ENCODE measurements at places on chromosomes 11 and 22.

DNA sequence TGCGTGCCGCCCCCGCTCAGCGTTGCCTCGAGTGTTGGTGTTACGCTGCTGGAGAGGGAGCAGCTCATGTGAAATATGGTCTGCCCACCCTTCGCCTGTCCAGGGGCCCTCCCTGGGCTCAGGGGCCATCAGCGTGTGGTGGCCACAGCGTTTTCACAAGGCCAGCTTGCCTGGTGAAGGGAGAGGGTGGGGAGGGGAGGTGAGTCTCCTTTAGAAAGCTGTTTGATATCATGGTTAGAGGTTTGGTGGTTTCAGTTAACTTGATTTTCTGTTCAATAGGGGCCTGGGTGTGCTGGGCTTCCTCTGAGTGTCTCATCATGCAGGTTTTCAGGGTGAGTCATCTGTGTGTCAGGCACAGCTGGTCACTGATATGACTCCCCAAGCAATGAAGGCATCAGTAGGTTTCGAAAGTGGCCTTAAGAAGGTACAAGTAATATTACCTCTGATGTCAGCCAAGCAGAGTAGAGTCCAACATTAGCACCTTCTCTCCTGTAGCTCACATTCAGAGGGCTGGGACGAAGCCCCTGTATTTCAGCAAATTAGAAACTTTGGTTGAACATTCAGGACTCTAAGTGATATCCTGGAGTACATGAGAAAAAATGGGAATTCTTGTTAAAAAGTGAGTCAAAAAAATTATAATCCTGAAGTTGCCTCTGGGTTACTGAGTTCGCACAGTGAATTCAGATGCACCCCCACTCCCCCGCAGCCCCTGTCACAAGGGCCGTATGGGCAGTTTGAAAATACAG is 172.5 kb downstream of the TBC1D22A start:
- DNase-seq, result no peak

GRCh38 chr11:87320123-87320522 is 282.4 kb downstream of the TMEM135 start:
- DNase-seq, result no peak

GRCh38 chr11:69637941-69638871 is 2.8 kb upstream of the CCND1 start:
- no peak for DNase-seq

DNA sequence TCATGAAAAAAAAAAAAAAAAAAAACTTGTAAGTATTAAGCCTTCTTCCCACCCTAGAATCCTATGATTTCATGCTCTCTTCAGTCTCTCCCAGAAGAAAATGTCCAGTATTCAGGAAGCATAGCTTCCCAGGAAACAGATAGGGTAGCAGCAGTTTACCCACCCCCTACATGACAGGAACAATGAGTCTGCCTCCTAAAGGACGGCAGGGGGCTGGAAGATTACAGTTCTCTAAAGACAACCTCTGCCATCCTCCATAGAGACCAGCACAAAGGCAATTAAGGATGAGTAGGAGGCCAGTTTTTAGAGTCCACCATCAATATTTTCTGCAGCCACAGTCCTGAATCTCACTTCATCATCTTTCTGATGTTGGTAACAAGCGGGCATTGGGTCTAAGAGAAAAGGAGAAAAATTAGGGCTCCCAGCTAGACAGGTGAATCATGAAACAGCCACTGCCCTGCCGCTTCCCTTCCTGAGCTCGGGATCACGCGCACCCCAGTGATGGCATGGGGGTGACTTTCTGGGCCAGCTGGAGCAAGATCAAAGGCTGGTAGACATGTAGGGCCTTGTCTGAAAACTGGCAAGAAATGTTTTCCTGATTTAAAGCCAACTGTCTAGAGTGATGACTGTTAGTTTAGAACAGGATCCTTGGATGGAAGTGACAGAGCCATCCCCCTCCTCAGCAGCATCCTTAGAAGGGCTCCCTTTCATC is 322.8 kb downstream of the LARGE1 start:
- no peak for DNase-seq

DNA sequence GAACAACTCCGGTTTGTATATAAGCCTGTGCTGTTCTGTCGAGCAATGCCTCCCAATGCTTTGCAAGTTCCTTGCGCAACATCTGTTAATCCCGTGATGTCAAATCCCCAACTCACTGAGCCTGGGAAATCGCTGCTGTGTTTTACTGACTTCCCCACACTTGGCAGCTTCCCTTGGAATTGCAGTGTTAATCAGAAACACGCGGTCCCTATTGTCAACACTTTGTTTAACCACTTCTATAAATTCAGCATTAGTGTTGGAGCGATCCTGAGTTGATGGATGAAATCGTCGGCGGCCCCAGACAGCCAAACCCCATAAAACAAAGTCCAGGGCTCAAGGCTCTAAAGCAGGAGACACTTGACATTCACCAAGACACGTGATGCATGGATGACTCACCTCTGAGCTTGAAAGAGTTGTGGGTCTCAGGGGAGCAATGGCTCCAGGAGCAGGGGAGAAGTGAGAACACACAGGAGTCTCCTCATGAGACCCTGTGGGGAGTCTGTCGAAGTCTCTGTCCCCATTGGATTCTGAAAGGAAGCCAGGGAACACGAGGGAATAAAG is 555.3 kb downstream of the MIAT start:
- no peak for DNase-seq

- DNase-seq, result no peak
Measured at GRCh38 chr11:57800444-57801182, 39.0 kb downstream of the CTNND1 start.

DNA sequence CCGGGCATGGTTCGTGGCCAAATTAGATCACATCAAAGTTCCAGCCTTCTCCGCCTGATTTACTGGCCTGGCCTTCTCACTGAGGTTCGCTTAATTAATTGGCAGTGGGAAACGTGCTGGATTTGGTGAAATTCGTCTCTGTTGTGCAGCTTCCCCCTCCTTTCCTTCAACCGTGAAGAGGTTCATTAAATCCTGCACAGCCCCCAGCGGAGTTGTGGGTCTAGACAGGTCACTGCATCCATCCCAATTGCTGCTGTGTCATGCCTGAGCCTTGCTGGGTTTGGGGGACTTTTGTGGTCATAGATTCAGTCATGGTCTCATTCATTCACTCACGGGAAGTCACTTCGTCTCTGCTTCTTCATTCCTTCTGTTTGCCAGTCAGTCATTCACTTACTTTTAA is 90.0 kb downstream of the INSC start:
- no peak for DNase-seq

DNA sequence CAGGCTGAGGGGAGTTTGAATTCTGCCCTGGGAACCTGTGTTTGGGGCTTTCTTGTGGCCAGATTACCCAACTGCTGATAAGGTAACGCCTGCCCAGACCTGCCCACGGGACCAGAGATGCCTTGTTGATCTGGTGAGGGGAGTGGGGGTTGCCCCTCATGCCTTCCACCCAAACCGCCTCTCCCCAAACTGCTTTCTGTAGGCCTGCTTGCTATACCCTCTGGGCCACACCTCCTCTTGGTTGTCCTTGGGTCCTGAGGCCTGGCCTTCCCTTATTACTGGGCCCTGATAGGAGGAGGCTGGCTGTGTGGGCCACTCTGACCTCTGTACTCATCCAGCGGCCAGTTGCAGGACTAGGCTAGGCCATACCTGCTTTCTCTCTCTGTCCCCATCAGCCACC is 3.4 kb downstream of the P2RY2 start:
- no peak for DNase-seq

GRCh38 chr11:579830-580601 is 3.7 kb downstream of the PHRF1 start:
- DNase-seq, result no peak
